Renal cortical epithelial cell (primary cell): ENCODE measurements at places on chromosomes 2 and 18.

DNA sequence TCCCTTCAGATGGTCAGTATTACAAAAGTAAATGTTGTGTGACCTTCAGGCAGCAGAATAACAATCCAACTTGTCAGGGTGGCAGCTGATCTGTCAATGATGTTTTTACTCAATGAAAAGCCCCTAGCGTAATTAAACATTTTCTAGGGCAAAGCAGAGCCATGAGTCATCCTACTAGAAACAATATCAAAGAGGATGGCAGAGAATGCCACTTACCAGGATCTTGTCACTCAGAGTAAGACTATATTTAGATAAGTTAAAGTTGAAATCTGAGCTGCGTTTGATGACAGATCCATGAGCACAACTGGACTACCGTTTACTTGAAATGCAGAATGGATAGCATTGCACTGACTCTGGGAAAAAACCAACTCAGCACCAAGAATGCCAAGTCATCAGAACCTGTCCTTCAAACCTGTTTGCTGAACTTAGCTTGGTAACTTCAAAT is 612.6 kb upstream of the ACVR2A start:
- peak; percentile 84 for DNase-seq

DNA sequence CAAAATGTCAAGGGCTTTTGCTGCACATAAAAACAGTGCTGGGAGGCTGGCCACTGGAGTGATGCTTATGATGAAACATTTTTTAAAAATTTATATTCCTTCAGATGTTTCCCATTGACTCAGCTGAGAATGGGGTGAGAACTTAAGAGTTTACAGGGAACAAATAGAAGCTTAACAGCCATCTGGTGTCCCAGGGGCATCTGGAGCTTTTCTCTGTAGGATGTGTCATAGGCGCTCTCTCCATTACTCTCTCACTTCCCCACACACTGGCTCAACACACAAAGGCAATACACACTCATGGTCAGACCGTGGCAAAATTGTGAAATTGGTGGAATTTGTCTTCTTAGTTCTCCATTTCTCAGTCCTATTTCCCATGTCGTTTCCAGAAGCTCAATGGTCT is 783.1 kb upstream of the LRRTM1 start:
- no peak for DNase-seq

- DNase-seq, result peak; percentile 54
Measured at GRCh38 chr2:195411219-195411687, 245.8 kb upstream of the SLC39A10 start.

GRCh38 chr18:78884502-78884901 is 95.1 kb upstream of the SALL3 start:
- DNase-seq, result no peak

- DNase-seq, result peak; percentile 23
Measured at GRCh38 chr2:45329045-45329677, 281.9 kb downstream of the SRBD1 start.

DNA sequence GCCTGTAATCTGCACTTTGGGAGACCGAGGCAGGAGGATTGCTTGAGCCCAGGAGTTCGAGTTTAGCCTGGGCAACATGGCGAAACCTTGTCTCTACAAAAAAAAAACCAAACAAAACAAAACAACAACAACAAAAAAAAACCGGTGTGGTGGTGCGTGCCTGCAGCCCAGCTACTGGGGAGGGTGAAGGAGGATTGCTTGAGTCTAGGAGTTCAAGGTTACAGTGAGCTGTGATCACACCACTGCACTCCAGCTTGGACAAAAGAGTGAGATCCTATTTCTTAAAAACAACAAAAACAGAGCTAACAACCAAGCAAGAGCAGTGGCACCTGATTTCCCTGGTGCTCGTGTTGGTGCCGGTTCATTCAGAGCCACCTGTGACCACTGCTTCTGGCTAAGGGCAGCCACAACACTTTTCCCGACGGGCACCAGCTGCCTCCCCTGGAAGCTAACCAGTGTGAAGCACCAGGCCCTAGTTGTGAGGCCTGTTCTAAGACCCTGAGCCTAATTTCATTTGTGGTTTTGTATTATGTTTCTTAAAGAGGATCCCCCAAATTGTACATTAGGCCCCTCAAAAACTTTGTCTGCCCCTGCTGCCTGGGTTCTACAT is 1.3 kb downstream of the AOX1 start:
- no peak for DNase-seq

DNA sequence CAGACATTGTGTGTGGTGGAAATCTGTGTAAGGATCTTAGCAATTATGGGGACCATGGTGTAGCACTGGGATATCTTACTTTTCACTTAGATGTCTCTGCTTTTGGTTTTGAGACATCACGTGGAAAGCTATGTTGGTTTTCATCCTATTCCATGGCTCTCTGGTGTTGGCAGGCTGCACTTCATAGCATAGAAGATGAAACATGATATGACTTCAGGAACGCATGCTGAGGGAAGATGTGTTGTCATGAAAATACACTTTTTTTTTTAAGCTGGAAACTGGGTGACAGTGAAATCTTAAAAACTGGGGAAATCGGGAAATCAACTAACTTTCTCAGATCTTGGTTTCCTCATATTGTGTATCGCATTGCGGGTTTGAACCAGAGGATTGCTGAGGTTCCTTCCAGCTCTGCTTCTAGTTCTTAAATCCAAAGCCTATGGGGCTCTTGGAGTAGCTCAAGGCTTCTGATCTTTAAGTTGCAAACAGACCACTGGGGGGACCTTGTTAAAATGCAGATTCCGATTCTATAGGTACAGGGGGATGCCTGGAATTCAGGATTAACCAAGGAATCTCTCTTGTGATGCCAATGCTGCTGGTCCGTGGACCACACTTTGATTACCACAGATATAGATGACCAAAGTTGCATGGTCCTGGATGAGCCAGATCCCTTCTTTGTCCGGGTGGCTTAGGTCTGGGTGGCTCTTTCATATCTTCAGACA is 160.7 kb downstream of the SH3RF3 start:
- no peak for DNase-seq

DNA sequence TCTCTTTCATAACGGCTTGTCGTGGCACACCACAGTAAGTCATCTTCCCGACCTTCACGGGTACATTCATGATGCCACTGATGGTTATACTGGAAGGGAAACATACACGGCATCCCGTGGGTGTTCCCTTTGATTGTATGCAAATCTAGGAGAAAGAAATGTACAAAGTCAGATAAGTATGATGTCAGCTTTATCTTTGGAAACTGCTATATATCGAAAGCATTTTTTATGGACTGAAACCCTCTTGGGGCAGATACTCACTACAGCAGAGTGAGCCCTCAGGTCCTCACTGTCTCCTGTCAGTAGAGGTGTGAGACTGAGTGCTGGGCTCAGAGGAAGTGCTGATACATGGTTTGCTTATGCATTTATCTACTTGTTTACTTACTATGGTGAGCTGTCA is 20.4 kb downstream of the PLA2R1 start:
- DNase-seq, result no peak

- no peak for DNase-seq
Measured at GRCh38 chr2:219851169-219851568, 223.7 kb downstream of the SLC4A3 start.
